Activated naive CD8-positive, alpha-beta T cell treated with anti-CD3 and anti-CD28 coated beads, Interleukin-2, amount 10 ng/mL, durations not matched to agents 7 days and 5 days (primary cell): ENCODE measurements at places on chromosomes 3 and 15.

DNA sequence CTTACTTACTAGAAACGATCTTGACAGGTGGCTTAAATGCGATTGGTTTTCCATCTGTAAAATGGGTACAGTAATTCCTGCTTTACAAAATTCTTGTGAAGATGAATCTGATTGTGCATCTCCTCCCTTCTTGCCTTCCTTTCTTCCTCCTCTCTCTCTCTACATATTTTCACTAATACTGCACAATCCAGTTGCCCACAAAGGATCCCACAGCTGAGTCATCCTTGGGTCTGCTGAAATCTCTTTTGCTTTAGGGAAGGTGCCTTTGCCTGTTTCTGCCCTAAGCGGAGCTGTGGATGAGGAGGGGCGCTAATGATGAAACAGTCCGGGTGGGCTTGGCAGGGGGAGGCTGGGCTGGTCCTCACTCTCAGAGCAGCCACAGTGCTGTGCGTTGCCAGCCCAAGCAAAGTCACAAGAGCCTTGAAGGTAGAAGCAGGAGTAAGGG is 46.1 kb downstream of the AMOTL2 start:
- DNase-seq, result no peak

- no peak for DNase-seq
Observed at GRCh38 chr15:40095371-40096093, 13.1 kb downstream of the BMF start.

GRCh38 chr15:77784361-77785292 is 151.9 kb upstream of the LINGO1 start:
- DNase-seq, result no peak

DNA sequence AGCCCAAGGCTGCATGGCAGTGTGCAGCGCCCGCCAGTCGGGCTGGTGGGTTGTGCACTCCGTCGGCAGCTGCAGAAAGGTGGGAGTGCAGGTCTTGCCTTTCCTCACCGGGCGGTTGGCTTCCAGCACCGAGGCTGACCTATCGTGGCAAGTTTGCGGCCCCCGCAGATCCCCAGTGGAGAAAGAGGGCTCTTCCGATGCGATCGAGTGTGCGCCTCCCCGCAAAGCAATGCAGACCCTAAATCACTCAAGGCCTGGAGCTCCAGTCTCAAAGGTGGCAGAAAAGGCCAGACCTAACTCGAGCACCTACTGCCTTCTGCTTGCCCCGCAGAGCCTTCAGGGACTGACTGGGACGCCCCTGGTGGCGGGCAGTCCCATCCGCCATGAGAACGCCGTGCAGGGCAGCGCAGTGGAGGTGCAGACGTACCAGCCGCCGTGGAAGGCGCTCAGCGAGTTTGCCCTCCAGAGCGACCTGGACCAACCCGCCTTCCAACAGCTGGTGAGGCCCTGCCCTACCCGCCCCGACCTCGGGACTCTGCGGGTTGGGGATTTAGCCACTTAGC is 4.3 kb downstream of the ISL2 start:
- peak; percentile 62 for DNase-seq

DNA sequence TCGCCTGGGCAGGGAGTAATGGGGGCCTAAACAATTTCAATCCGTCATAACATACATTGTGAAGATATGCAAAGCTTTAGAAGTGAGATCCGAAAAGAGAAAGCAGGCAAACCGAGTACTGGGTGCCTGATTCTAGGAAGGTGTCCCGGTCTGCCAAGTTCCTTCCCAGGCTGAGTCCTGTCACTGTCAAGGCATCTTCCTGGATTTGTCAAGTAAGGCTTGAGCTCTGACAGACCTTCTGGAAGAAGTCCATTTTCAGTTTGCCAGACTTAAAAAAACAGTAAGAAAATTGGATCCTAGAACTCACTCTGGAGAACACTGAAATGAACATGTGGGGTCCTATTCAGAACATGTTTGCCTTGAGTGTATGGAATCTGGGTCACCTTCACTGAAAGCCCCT is 253.9 kb downstream of the RORA start:
- no peak for DNase-seq
